ENCODE measurements at places on chromosomes 3 and 15. TPM values are rescaled to one million over a fixed set of nuclear protein-coding genes. Genes with fewer than 3 reads are reported as not detected.

GRCh38 chr15:67405208-67406191 is 115.4 kb upstream of the C15orf61 start:
- no peak for DNase-seq

DNA sequence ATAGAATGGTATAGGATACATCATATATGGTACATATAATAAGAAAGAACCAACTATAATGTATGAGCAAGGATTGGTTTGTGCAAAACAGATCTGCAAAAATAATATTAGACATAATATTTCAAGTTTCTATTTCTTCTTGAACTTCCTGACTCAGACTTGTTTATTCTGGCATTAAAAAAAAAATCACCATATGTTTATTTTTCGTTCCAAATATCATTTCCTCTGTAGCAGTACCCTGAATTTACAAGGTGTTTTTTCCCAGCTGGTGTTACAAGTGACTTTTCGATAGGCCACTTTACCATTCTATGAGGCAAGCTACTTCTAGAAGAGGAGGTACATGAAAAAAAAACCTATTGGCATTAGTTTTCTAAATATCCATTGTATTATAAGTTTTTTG is 785.0 kb downstream of the PDCD6IP start:
- DNase-seq, result no peak

GRCh38 chr3:72451841-72452240 is 396.4 kb downstream of the SHQ1 start:
- DNase-seq, result no peak

- peak; percentile 26 for DNase-seq
Measured at GRCh38 chr3:42914771-42915515, 9.0 kb downstream of the ZNF662 start.

DNA sequence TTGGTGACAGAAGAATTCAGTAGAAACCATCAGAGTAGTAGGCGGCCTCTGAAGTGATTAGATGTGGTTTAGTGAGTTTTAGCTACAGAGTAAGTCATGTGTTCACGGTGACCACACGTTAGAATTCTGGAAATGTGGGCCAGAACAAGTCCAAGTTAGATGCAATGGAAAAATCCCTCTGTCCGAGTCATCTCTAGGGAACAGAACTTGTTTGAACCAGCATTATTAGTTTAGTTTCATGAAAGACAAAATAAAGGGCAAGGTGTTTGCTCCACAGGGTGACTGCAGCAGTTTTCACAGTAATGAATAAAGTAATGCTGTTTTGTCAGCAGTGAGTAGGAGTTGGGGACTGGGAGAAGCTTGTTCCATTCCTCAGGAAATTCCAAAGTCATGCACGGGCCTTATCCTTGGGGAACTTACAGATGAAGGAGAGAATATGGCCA is 100.2 kb downstream of the CGNL1 start:
- no peak for DNase-seq

GRCh38 chr3:123802007-123802625 is 82.0 kb downstream of the MYLK start:
- DNase-seq, result no peak

GRCh38 chr15:92968926-92969651 is 69.0 kb downstream of the CHD2 start:
- no peak for DNase-seq

GRCh38 chr3:41464858-41465257 is 265.6 kb downstream of the CTNNB1 start:
- DNase-seq, result no peak

GRCh38 chr3:37537914-37538691 is 323.6 kb upstream of the CTDSPL start:
- DNase-seq, result no peak

- DNase-seq, result no peak
Measured at GRCh38 chr3:112605285-112605684, 35.7 kb downstream of the CCDC80 start.

- no peak for DNase-seq
Measured at GRCh38 chr3:114584734-114585371, 291.0 kb downstream of the TIGIT start.

DNA sequence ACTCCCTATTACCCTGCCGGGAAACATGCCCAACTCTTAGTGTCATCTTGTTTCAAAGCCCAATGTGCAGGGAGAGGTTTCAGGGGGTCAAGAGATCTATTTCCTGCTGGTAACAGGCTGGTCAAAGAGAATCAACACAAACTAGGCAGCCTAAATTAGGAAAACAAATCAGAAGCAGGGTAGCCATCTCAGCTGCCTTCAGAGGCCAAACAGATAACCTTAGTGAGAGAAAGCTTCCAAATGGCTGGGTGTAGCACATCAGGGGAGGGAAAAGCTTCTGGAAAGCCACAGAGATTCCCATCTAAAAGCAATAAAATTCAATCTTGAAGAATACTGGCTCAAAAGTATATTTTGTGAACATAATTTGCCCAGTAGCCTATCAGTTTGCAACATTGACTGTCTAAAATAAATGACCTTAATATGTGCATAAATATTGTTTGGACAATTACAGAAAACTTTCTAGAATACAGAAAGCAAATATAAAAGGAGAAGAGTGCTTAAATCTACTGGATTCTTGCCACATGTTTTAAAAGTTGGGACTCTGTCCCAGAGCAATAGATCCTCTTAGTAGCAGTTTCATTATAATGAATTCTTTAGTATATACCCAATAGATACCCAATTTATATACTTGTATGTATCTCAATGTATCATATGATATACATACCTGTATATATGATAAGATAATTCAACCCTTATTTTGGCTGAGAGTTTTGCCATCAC is 371.9 kb upstream of the RARB start:
- DNase-seq, result no peak

GRCh38 chr3:97830638-97831037 is 8.8 kb downstream of the CRYBG3 start:
- no peak for DNase-seq

DNA sequence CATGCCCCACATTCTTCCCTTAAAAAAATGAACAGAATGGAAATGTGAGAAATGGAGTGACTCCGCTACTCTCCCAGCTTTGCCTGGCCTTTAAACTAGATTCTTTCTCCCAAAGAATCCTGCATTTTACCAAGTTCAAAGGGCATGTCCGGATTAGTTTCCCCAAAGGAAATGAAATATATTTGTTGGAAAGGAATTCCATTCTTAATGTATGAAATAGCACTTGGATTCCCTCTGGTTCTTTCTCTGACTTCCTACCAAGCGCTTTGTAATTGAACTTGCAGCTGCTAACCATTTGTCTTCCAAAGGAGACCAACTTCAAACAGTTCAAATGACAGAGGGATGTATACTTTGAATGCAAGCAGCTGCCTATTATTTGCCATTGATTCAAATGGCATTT is 18.9 kb downstream of the MAP2K1 start:
- no peak for DNase-seq

DNA sequence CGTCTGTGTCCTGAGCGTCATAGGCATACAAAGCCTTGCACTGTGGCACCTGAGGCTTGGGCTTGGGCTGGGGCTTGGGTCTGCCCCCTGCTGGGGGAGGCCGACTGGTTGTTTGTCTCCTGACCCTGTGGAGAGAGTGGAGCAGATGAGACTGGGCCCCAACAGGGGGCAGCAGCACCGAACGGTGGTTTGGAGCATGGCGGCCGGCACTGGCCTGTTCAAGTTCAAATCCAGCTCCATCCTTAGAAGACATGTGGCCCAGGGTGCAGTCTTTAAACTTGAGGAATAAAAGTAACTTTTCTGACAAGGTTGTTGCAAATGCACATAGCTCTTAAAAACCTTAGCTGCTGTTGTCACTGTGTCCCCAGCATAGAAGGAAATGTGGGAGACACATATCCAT is 33.3 kb downstream of the CCNB2 start:
- DNase-seq, result no peak

DNA sequence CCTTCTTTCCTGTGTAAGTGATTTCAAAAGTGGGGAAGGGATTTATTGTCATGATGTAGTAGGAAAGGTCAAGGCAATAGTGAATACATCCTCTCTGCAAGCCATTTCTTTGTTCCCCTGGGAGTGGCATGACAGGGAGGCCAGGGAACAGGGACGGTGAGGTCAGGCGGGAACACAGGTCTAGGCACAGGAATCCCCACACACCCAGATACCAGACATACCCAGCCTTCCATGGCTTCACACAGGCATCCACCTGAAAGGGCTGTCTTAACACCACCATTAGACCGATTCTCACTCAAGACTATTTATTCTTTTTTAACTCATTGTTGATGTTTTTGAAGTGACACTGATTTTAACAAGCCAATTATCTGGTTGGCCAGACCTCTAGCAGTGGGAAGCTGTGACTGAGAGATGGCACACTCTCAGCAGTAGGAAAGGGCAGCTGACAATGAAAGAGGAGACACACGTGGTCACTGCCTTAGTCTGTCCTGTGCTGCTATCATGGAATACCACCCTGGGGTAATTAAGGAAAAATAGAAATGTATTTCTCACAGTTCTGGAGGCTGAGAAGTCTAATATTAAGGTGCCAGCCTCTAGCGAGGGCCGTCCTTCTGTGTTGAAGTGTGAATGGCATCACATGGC is 74.6 kb upstream of the MYZAP start:
- DNase-seq, result no peak

DNA sequence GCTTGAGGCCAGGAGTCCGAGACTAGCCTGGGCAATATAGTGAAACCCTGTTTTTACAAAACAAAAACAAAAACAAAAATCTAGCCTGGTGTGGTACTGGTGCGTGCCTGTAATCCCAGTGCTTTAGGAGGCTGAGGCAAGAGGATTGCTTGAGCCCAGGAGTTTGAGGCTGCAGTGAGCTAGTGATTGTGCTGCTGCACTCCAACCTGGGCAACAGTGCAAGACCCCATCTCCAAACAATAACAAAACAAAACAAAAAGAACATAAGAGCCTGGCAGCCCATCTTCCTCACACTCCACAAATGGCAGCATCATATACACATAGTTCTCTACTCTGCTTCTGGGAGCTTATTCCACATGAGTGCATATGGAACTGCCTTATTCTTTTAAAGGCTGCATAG is 2.2 kb upstream of the TRH start:
- no peak for DNase-seq

- no peak for DNase-seq
Measured at GRCh38 chr3:174333640-174334039, 525.5 kb upstream of the NAALADL2 start.

Gene ZNF639
- total RNA-seq, result 78.2 TPM

Gene DIPK2A
- total RNA-seq, result 68.6 TPM

Gene MYO1E
- total RNA-seq, result 37.0 TPM

Gene MINAR1
- 0.50 TPM for total RNA-seq

Gene SNTN
- not detected for total RNA-seq

Gene CSK
- 28.7 TPM for total RNA-seq

Gene WDR49
- 6.5 TPM for total RNA-seq

Gene COL6A5
- total RNA-seq, result not detected

Gene MAGEL2
- total RNA-seq, result not detected

Gene SERPINI2
- not detected for total RNA-seq

Gene BLM
- total RNA-seq, result under 0.01 TPM

Gene CYP19A1
- not detected for total RNA-seq

Gene CLRN1
- not detected for total RNA-seq

Gene TSC22D2
- total RNA-seq, result 21.8 TPM

Gene GHRL
- not detected for total RNA-seq

Gene NTRK3
- 1.7 TPM for total RNA-seq

Gene RLBP1
- 0.13 TPM for total RNA-seq

Data from esophagus muscularis mucosa (tissue), 4 donors.